Stimulated activated CD4-positive, alpha-beta T cell treated with anti-CD3 and anti-CD28 coated beads, Interleukin-1b, Interleukin-23, amount 100 ng/mL, for 1 hour (primary cell): ENCODE measurements at places on chromosomes 4 and X.

DNA sequence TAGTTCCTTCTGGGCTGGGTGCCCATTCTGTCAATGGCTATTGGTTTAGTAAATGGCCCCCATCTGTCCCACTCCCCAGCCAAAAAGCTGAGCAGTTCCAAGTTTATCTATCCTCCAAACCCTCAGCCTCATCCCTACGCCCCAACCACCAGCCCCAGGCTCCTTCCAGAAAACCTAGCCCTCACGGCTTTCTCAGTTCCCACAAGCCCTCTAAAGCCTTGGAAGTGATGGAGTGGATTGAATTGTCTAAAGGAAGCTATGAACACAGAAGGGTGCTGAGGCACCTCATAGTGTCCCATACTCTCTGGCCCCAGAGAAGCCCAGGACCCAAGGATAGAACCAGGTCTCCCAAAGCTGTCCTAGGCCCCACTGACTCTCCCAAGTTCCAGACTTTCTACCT, 75.6 kb upstream of the EFNB1 start:
- DNase-seq, result no peak

DNA sequence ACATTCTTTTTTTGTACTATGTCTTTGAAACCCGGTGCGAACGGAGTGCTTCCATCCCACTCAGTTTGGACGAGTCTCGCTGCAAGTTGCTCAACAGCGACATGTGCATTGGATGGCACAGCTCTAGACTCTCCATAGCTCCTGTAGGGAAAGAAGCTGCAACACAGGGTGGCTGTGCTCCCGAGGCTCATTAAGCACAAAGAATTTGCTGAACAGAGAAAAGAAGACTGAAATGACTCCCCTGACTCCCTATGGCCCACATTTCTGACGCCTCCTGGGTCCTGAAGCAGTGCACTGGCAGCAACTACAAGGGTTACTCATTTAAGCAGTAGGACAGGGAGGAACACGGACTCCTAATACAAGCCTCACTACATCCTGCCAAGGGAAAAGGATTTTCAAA, 127.4 kb downstream of the SH3RF1 start:
- no peak for DNase-seq

- no peak for DNase-seq
Observed at GRCh38 chr4:83263106-83263505, 21.5 kb downstream of the COQ2 start.

GRCh38 chr4:151859641-151860040, 98.8 kb upstream of the GATB start:
- no peak for DNase-seq
